ENCODE measurements at places on chromosomes 7 and 10. TPM values are rescaled to one million over a fixed set of nuclear protein-coding genes. Genes with fewer than 3 reads are reported as not detected.
A peak's percentile ranks its signal among the peaks of the same experiment; 100 is the strongest.

GRCh38 chr10:119025336-119025735, 4.2 kb upstream of the NANOS1 start:
- DNase-seq, result peak; percentile 85

- DNase-seq, result no peak
Measured at GRCh38 chr7:132893560-132893959, 188.3 kb downstream of the CHCHD3 start.

GRCh38 chr7:93117327-93117726, 452 bp downstream of the SAMD9 start:
- peak; percentile 19 for DNase-seq

DNA sequence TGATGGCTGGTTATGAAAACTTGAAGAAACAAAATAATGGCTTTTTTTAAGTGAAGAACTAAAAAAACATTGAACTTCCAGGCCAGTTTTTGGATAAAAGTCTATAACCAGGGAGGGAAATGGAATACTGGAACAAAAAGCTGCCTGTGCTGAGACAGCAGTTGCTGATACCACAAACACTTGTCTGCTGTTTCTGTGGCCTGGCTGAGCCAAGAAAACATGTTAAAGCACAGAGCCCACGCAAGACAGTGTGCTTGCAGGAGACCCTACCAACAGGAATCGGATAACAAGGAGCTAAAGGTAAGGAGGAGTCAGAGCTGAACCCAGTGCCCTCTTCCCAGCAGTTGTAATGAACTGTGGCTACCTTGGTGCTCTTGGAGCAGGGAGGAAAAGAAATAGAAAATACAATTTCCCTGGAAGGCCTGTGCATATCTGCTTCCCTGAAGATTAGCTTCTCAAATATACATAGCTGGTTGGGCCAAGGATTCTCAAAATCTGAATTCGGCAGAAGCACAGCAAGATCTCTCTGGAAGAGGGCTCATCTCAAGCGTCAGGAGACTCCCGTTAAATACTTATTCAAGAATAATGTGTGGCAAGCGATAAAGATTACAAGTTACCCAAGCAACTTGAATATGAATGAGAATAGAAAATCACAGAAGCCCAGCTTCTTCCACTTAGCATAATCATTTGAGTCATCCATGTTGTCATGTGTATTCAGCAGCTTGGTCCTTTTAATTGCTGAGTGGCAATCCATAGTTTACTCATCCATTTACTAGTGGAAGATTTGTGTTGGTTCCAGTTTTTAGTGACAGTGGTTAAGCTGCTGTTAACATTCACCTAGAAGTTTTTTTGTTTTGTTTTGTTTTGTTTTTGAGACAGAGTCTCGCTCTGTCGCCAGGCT, 87.6 kb downstream of the NOD1 start:
- DNase-seq, result peak; percentile 5

DNA sequence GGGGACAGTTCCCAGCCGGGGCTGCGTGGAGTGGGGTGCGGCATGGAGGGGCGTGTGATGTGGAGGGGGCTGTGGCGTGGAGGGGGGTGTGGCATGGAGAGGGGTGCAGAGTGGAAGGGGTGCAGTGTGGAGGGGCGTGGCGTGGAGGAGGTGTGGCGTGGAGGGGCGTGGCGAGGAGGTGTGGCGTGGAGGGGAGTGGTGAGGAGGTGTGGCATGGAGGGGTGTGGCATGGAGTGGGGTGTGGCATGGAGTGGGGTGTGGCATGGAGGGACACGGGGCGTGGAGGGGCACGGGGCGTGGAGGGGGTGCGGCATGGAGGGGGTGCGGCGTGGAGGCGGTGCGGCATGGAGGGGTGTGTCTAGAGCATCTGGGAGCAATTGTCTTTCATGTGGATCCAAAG, 33.6 kb downstream of the NKX6-2 start:
- DNase-seq, result no peak

DNA sequence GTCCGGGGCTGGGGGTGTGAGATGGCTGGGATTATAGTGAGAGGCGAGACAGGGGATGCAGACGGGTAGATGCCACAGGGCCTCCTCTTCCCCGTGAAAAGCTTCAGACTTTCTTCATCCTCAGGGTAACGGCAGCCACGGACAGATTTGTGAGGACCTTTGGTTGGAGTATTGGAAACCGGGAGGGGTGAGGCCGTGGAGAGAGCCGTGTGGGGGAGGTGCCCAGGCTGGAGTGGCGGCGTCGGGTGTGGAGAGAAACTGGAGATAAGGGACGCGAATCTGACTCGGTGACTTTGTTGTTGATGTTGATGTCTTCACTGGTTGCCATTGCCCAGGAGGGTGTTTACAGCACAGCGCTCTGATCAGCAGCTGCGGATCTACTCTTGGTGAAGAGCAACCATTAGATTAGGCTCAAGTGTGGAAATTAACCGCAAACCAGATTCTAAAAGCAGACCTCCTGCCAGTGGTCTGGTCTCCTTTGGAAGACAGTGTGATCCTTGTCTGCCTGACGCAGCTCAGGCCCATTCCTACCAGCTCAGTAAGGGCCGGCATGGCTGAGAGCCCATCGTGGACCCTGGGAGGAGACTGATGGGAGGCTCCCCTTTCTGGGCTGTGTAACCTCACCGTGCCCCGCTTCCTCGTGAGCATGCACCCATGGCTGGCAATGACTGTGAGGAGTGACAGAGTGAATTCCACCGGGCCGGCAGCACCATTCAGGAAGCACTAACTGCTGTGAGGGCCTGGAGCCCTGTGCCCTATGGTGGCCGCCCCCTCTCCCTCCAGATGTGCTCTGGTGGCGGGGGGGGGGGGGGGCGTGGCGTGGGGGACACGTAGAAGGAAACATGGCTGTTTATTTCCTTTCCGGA, 90.3 kb downstream of the INPP5A start:
- DNase-seq, result peak; percentile 71

Gene GHRHR
- not detected for total RNA-seq

Gene NUDT13
- 1.7 TPM for total RNA-seq

Gene GIMAP4
- total RNA-seq, result not detected

Gene HHEX
- total RNA-seq, result 0.54 TPM

Gene ZNF273
- total RNA-seq, result 4.8 TPM

Gene RNF32
- total RNA-seq, result 1.1 TPM

Gene ANKRD2
- total RNA-seq, result not detected
